T-cell (primary cell): ENCODE measurements at places on chromosomes 4 and X.

GRCh38 chr4:153114771-153115321 lies 89.4 kb upstream of the TRIM2 start:
- DNase-seq, result peak; percentile 83

GRCh38 chr4:1416948-1417260 lies 10.7 kb upstream of the NKX1-1 start:
- no peak for DNase-seq

DNA sequence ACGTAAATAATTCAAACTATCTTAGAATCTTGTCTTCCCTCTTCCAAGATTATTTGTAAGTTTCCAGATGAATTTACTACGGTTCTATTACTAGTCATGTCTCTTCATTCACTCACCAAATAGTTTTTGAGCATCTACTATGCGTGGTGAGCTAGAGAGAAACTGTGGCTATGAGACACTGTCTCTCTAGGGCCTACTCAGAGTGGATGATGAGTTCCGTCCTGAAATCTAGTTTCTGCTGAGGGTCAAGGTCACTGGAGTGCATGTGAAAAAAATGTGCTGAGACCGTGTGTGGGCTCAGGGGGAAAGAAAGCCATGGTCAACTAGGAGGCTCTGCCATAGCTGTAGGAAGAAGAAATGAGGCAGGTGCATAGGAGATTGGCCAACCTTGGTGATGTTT lies 320.2 kb upstream of the GATB start:
- DNase-seq, result no peak

GRCh38 chrX:24448762-24449250 lies 16.3 kb upstream of the PDK3 start:
- DNase-seq, result no peak

DNA sequence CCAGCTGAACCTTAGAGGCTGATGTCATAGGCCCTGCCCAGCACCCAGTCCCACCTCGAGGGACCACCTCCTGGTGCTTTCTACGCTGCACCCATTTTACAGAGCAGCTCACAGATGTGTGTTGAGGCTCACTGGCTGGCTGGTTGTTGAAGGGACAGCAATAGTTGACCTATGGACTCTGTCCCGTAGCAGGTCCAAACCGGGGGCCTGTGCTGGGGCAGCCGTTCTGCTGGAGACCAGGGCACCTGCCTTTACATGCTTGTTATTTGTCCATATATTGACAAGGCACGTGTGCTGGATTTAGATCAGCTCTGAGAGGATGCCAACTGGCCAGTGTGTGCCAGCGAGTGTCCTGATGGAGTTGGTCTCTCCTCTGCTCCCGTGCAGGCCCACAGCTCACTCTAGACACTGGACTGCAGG lies 58.1 kb downstream of the TNIP2 start:
- no peak for DNase-seq

DNA sequence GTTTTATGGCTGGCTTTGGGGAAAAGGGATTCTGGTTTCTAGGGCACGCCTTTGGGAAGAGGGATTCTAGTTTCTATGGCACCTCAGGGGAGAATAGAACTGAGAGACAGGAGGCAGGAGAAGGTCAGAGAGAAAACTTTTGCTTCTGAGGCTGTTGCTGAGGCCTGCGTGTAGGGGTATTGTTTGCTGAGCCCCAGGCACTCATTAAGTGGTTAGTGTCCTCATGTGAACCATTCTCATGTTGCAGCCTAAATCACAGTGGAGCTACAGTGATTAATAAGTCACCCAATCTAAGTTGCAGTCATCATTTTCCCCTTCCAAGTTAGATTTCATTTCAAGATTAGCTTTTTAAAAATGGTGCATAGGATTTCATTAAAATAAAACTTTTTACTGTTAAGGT lies 29.0 kb downstream of the VCX3A start:
- DNase-seq, result no peak

DNA sequence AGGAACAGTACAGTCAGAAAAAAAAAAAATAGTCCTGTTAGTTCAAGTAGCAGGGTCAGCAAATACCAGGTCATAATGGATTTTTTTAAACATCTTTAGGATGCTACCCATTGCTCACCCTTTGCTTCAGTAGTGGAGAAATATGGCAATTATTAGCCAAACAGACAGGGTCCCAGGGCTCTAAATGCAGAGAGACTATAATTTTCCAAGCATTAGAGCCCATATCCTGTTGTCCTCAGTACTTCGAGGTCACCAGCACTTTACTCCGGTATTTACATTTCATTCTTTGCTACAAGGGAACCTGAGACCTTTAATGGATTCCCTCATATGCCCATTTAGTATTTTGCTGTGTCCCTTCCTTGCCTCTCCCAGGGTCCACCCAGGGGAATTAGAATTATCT lies 1562.9 kb upstream of the TENM3 start:
- DNase-seq, result no peak

DNA sequence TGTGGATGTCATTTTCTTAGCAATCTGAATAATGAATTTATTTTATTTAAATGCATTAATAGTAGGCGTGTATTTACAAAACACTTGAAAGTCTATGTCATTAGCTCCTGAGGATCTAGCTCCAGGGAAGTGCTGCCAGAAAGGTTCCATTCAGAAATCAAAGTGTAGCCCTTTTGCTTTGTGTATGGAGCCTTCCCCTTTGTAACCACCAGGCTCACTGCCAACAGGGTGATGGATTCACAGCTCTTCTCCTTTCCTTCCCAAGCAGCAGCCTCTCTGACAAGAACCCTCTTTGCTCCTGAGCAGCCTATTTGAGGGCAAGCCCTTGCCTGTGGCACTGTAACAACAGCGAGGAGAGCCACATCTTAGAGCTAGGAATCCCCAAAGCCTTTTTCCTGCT lies 286.0 kb upstream of the RASGEF1B start:
- DNase-seq, result no peak

DNA sequence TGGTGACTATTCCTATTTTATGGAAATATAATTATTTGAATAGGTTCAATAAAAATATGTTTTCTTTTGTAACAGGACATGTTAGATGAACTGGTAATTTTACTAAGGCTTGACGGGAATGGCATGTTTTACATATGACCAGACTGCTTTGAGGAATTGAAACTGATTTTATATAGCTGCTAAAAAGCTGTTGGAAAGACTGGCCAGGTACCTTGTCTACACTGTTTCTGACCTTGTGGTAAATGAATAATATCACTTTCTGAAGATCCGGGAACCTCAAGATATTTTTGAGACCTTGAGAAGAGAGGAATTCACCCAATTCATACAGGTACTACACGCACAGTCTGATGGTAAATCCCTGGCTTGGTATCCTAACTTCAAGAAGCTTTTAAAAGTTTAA lies 42.1 kb upstream of the USP46 start:
- no peak for DNase-seq

- DNase-seq, result no peak
These were observed 171.4 kb downstream of the AASDH start for GRCh38 chr4:56215901-56216300.

GRCh38 chrX:46918434-46918833 lies 6.2 kb downstream of the JADE3 start:
- DNase-seq, result no peak

DNA sequence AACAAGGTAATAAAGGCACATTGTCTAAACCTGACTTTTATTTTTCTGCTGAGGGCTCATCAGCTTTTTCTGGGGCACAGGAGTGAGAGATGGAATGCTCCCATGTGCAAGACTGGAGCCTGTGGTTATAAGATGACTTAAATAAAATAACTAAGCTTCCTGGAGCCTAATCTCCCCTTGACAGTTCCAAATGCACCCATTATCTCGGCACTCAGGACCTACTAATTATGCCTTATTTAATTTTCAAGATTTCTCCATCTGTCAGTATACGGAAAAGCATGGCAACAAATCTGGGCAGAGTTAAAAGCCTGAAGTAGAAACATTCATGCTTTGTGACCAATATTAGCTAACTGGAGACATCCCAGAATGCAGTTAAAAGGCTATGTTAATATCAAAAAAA lies 416.7 kb upstream of the TEX13C start:
- no peak for DNase-seq

- no peak for DNase-seq
These were observed 92.8 kb downstream of the AMELX start for GRCh38 chrX:11386001-11386523.
